GM12891 (cell line): ENCODE measurements at places on chromosomes 5 and 9.

- DNase-seq: peak; percentile 2
These were observed 31.1 kb downstream of the OR2K2 start for GRCh38 chr9:111298731-111299598.

DNA sequence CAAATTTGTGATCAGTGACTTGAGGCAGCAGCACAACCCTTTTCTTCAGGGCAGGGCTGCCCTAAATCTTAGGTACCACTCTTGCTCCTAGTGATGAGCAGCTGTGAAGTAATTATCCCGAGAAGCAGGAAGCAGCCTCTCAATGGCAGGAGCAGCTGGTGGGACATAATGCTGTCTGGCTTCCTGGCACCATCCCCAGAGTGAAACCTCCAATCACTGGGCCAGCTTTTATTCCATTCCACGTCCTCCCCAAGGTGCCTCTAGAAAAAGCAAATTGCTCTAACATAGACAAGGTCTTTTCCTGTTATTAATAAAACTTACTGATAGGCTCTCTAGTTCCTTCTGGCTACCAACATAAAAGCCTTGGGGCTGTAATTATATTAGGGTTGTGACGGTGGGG, 154.0 kb downstream of the FRMD3 start:
- no peak for DNase-seq

DNA sequence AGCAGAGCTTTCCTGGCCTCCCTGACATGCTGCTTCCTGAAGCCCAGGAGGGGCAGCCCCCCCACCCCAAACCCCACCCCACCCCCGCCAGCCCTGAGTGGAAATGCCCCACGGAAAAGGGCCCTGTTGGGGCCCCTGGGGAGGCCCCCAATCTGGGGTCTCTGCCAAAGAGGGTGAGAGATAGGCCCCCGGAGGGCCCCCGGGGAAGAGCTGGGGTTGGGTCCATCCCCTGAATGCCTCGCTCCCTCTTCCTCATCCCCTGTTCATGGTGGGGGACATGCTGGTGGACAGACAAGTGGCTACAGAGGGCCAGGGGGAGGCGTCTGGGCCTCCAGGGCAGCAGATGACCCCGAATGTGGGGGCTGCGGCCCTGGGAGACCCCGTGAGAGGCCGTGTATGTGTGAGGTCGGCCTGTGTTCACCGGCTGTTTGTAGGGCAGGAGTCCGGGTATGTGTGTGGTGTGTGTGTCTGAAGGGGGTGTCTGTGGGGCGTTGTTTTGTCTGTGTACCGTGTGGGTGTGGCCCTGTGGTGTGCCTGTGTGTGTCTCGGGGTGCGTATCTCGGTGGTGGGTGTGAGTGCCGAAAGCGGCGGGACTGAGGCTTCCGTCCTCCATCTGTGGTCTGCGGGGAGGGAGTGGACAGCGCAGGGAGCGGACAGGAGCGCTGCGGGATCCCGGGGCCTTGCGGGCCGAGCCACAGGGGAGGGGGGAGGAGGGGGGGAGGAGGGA, 11.3 kb downstream of the C9orf50 start:
- DNase-seq: peak; percentile 73

DNA sequence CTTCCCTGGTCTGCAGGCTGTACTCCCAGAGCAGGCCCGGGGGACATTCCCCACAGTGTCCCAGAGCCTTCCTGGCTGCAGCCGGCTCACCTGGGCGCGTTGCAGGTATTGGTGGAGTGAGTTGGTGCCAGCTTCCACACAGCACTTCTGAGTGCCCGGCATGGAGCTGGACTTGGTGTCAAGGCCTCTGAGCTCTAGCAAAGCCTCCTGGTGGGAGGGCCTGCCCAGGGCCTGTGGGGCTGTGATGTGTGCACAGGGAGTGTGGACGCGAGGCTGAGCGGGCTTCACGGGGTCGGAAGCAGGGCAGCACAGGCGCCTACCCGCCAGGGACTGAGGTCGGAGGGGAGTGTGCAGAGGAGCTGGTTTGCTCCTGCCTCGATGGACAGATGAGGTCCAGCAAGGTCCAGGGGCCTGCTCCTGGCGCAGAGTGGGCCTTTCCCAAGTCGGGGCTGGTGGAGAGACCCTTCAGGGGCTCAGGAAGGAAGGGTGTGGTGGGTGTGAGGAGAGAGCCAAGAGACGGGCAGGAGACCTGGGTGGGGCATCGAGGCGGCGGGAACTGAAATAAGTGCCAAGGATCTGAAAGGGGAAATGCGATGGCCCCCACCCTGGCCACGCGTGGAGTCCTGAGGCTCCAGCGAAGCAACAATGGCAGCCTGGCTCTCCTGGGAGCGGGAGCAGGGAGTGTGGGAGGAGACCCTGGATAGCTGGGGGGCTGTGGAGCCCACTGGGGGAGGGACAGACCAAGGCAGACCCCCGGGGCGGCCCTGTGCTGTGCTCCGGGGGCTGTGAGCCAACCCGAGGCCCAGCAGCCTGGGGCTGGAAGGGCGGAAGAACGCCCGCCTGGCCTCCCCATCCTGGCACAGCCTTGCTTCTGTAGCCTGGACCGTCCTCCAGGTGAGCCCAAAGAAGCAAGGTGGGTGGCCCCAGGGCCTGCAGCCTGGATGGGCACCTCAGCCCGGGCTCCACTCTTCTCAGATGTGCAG, 78.4 kb downstream of the RXRA start:
- DNase-seq: no peak

- no peak for DNase-seq
These were observed 63.5 kb upstream of the HAND1 start for GRCh38 chr5:154541553-154541952.

GRCh38 chr9:70551396-70551795, 136.9 kb upstream of the KLF9 start:
- DNase-seq: no peak

- DNase-seq: no peak
These were observed 19.1 kb downstream of the TRIM14 start for GRCh38 chr9:98099898-98100297.

- DNase-seq: no peak
These were observed 489 bp downstream of the CHMP5 start for GRCh38 chr9:33265211-33265865.

GRCh38 chr9:120368799-120369198, 211.2 kb downstream of the CDK5RAP2 start:
- no peak for DNase-seq

DNA sequence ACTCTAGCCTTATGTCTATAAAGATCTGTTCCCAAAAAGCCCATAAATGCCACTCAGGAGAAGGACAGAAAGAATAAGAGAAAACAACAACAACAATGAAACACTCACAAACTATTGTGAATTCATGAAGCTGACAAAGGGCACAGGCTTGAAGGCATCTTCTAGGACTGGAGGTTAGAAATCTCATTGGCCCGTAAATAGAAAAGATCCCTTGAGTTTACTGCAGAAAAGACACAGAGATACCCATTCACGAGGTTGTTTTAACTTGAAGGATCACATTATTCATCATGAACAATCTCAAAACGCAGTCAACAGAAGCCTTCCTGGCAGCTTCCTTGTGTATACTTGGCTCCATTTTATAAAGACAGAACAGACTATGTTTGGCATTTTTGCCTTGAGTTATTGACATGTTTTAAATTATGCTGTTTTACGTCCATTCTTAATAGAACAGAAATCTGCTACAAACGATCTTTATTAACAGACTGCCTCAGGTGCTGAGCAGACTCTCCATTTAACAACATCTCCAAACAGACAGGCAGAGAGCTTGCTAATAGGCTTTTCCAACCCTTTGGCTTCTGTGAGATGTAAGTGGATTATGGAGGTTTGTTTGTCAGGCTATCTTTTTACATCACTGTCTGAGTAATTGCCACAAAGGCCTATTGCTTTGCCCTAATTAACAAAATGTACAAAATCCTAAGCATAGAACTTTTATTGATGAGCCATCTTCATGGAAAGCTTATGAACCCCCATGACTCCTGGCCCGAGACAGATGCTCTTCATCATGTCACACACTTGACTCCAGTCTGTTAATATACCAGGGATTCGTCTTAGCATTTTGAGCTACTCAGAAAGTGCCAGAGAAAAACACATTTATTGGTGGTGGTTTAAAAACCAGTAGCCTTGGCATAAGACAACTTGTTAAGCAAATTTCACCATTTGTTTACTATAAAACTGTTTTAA, 735.3 kb upstream of the ZNF608 start:
- DNase-seq: no peak

GRCh38 chr5:105806596-105806995, 1864.1 kb downstream of the EFNA5 start:
- DNase-seq: no peak

GRCh38 chr5:116415989-116416388, 158.6 kb downstream of the SEMA6A start:
- no peak for DNase-seq

DNA sequence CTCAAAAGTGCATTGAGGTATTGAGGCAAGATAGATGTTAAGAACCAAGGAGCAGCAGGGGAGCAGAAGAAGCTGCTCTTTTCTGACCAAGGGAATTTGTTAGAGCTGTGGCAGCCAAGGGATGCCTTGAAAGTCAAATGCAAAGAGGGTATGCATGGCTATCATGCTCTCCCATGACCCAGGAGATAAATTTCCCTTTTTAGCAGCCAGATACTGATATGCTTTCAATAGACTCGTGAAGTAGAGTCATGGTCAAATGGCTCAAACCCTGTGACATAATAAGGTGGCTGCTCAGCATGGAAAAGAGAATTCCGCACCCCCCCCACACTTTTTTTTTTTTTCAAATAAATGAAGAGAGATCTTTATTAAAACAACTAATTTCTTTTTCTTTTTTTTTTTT, 180.9 kb upstream of the ACTBL2 start:
- no peak for DNase-seq

DNA sequence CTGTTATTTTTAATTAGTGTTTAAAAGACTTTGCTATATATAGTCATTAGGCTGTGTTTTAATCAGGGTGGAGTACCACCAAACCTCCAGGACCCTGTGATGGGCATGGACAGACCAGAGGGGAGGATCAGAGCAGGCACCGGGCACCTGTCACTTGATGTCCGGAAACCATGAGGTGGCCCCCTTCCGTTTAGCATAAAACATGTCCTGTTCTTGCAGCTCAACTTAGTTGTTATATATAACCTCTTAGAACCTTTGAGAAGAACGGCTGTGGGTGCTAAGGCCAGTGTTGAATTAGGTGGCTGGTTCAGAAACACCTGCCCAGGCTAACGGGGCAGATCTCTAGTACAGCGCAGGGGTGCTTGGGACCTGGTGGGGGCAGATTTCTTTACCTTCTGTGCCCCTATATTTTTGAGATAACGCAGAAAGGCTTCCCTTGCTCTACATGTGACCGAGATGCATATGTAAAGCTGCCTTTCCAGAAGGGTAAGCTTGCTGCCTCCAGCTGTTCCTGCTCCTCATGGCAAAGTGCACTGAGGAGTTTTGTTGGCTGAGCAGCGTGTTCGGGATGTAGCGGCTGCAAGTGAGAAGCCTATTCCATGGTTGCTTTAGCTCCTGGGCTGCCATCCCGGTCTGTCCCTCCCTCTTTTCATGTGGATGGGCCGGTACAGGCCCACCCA, 255.5 kb downstream of the FANCC start:
- DNase-seq: no peak

GRCh38 chr9:68470634-68471033, 70.0 kb downstream of the TMEM252 start:
- no peak for DNase-seq

GRCh38 chr9:35158501-35159280, 3.1 kb upstream of the UNC13B start:
- no peak for DNase-seq
